ENCODE measurements at places on chromosomes 7 and 10. TPM values are rescaled to one million over a fixed set of nuclear protein-coding genes. Genes with fewer than 3 reads are reported as not detected.

- DNase-seq: no peak
- no peak overlapping the region for H3K27ac ChIP-seq
- H3K36me3 ChIP-seq: no peaks in the 10 kb centered on the region
- H3K27me3 ChIP-seq: no peaks in the 10 kb centered on the region
- no peak overlapping the region for H3K4me3 ChIP-seq
- H3K4me1 ChIP-seq: no peaks in the 10 kb centered on the region
These were observed 198.3 kb downstream of the RPS24 start for GRCh38 chr10:78231939-78232338.

GRCh38 chr7:130410868-130411541, 29.8 kb downstream of the CEP41 start:
- no peaks in the 10 kb centered on the region for H3K36me3 ChIP-seq
- no peaks in the 10 kb centered on the region for H3K4me1 ChIP-seq
- no peaks in the 10 kb centered on the region for H3K27me3 ChIP-seq

DNA sequence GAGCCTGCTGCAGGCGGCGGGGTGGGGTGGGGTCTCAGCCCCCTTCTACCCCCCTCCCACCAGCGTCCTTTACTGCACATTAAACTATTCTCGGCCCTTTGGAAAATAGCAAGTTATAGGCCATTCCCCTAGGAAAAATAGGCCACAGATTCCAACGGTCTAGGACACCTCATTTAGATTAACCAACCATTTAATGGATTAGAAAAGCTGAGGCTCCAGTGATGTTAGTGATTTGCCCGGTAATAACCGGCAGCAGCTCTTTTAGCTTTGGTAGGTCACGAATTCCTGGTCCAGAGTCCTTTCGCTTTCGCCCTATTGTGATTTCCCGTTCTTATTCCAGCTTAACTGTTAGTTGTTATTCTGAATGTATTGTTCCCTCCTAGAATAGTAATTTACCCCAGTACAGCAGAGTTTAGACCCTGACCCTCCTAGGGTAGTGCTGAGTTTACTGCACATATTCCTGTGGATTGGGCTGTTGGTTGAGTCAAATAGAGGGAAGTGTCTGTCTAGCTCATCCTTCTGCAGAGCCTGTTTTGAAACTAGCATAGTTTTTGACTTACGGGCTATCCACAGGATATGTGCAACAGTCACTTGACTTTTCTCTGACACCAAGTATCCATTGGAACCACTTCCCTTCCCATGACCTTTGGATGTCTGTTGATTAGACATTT, 754 bp downstream of the GSTO1 start:
- no peak for DNase-seq
- no peaks in the 10 kb centered on the region for H3K27me3 ChIP-seq
- H3K36me3 ChIP-seq: no peaks in the 10 kb centered on the region

GRCh38 chr7:66694286-66694685, 46.2 kb upstream of the RABGEF1 start:
- no peaks in the 10 kb centered on the region for H3K27me3 ChIP-seq
- DNase-seq: no peak
- no peaks in the 10 kb centered on the region for H3K4me1 ChIP-seq

DNA sequence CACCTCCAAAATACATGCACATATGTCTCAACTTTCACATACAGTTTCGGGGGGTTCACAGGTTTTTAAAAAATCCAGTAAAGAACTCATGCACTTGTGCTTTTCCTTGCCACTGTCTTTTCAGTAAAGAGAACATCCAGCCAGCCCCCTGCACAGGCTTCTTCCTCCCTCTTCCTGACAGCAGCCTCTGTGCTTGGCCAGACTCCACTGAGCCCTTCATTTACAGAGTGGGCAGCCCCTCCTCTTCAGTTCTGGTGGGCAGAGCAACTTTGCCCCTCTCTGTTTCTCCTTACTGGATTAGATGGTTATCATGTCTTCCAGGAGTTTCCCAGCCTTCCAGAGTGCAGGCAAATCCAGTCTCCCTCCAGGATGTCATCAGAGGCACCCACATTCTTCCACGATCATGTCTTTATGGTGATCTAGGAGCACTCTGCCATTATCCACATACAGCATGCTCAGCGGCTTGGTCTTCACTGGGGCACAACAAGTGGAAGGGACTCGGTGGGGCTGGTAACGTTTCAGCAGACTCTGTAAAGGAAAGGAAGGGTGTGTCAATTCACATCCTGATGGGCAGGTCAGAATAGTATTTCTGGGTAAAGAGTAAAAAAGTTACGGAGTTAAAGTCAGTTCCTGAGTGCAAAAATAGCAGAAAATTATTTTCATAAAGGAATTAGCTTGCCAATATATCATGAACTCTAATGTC, 8.8 kb downstream of the NODAL start:
- H3K27me3 ChIP-seq: no peaks in the 10 kb centered on the region
- peaks cover 7% of the 10 kb centered on the region for H3K4me1 ChIP-seq
- no peak for DNase-seq
- no peak overlapping the region for H3K4me3 ChIP-seq
- peak overlapping the region; percentile 2 for H3K27ac ChIP-seq

- no peak overlapping the region for H3K4me3 ChIP-seq
- no peaks in the 10 kb centered on the region for H3K36me3 ChIP-seq
- H3K27me3 ChIP-seq: no peaks in the 10 kb centered on the region
These were observed 101.0 kb downstream of the LRMDA start for GRCh38 chr10:75532253-75532924.

DNA sequence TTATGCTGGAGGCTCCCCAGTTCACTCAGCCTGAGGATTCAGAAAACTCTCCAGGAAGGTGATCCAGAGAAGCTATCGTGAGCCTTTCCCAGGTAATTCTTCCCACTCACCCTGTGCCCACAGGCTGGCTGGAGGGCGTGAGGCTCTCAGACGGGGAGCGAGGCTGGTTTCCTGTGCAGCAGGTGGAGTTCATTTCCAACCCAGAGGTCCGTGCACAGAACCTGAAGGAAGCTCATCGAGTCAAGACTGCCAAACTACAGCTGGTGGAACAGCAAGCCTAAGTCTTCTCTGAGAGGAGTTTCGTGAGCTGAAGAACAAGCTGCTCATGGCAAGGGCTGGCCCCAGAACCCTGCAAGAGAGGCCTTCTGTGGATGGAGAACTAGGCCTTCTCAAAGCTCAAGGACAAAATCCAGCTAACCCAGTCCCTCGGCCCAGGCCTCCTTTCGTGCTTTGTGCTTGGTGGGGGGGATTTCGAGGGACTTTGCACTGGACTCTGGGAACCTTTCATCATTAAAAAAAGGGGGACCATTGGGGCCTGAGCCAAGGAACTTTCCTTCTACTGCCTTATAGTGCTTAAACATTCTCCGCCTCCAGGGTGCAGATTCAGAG, 23.6 kb downstream of the NOBOX start:
- no peaks in the 10 kb centered on the region for H3K27me3 ChIP-seq
- no peak overlapping the region for H3K27ac ChIP-seq
- H3K4me3 ChIP-seq: no peak overlapping the region
- DNase-seq: no peak

- H3K4me3 ChIP-seq: no peak overlapping the region
- no peaks in the 10 kb centered on the region for H3K4me1 ChIP-seq
- no peak for DNase-seq
- H3K36me3 ChIP-seq: no peaks in the 10 kb centered on the region
- H3K27ac ChIP-seq: no peak overlapping the region
These were observed 58.1 kb upstream of the OPN4 start for GRCh38 chr10:86596266-86596665.

DNA sequence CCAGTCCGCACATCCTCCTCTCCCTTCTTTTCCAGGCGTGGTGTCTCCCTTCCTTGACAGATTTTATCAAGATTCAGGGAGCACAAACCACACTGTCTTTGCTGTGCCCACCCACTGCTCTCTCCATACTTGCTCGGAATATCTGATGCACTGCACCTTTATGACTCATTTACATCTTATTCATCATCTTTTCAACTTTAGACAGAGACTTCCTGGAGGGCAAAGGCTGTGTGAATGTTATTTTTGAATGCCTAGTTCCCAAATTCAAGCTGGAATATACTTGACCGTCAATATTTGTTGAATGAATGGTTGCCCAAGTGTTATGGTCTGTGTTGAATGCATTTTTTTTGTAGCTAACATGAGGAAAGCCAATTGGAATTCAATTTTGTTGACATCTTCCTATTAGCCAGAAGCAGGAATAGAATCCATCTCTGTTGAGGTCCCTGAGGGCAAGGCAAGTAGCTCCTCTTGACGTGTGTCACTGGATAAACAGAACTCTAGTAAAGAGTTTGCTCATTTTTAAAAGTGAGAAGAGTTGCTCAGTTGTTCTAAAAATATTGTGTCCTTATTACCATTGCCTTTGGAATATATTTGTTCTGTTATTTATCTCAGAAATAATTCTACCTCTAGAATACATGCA, 95.0 kb downstream of the KLF6 start:
- no peaks in the 10 kb centered on the region for H3K4me1 ChIP-seq
- no peak for DNase-seq
- no peaks in the 10 kb centered on the region for H3K27me3 ChIP-seq
- H3K4me3 ChIP-seq: no peak overlapping the region
- H3K36me3 ChIP-seq: no peaks in the 10 kb centered on the region

MYH16 gene
- total RNA-seq: not detected

CTAGE6 gene
- total RNA-seq: 0.26 TPM

ASB4 gene
- total RNA-seq: 0.34 TPM

SUV39H2 gene
- total RNA-seq: 41.5 TPM

COA1 gene
- 83.6 TPM for total RNA-seq

NUTM2E gene
- not detected for total RNA-seq

Measured in uterus (tissue), 4 donors.